NCI-H1417 (cell line): ENCODE measurements at places on chromosomes 1 and 21.
A peak's percentile ranks its signal among the peaks of the same experiment; 100 is the strongest.

DNA sequence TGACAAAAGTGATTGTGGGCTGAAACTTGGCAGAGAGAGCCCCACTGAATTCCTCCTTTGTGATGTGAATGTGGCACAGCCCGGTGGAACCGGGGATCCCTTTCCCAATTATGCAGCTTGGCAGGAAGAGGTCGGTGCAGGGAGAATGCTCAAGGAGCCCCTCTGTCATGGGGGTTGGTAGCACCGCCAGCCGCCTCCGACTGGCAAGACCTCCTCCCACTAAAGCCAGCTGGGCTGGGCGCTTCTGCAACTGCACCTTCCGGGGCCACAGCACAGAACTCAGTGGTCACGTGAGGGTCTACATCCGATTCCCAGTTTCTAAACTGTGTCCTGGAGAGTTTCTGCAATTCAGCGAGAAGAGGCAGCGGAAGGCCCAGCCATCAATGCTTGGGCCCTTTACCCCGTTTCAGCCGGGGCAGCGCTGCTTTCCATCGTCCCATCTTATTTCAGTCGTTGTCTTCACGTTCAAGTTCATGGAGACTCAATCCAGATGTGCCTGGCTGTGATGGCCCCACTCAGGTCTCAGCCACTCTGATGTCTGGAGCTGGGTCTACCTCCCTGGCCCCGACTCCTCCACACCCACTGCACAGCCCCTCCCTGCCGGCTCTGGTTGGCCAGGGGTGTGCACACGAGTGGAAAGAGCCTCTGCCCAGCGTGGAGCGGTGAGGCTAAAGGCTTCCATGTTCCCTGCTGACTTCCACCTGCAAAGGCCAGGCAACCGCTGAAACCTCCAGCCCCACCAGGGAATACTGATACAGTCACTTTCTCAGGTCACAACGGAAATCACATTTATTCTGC is 39.8 kb upstream of the FHAD1 start:
- no peak for DNase-seq

- DNase-seq = no peak
Observed at GRCh38 chr21:37159053-37159776, 86.2 kb downstream of the TTC3 start.

- DNase-seq = no peak
Observed at GRCh38 chr1:34353409-34353808, 176.7 kb downstream of the C1orf94 start.

DNA sequence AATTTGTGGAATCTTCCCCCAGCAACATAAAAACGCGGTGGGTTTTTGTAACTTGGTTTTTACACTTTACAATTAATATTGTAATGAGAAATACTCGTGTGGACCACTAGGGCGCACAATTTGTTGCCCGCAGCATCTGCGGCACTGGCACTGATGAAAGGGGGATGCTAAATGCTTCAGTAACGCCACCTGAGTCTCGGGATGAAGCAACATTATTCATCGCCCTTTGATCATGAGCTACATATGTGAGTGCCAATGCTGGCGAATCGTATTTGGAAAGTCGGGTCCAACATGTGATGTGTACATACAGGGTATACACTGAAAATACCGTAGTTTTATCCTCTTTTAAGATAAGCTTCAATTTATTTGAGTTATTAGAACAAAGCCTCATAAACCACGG is 34.2 kb upstream of the COX20 start:
- no peak for DNase-seq

- DNase-seq = no peak
Observed at GRCh38 chr1:79524126-79524525, 517.6 kb upstream of the ADGRL4 start.

DNA sequence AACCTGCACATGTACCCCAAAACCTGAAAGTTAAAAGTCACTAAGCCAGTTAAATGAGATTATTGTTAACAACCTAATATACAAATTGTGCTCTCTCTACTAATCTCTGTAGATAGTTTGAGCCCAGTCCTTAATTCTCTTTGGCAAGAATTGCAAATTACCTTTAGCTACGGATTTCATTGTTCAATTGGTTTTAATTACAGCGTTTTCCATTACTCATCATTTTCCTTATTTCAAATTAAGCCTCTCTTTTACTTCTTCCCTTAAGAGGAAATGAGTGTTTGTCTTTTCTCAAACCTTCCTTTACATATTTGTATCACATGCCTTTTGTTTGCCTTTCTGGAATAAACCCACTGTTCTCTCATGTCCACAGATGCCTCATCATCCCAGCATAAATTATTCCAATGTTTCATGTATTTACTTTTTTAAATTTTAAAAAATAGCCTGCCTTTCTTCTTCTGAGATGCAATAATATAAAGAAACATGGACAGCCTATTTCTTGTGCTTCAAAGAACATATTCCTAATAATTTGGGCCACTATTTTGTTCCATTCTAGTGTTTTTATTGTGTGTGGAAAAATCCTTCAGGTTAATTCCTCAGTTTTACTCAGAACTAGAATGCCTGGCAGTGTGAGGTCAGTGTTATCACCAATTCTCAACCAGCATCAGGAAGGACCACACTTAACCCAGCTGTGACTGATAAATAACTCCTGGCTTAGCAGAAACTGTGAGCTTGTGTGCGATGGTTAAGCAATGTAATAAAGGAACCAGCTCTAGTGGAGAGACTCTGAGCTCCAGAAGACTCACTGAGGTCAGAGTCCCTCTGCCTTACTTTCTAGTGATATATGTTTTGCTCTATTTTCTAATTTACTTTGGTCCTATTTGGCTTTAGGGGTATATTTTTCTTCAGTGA is 600.5 kb downstream of the LTN1 start:
- DNase-seq = peak; percentile 44

DNA sequence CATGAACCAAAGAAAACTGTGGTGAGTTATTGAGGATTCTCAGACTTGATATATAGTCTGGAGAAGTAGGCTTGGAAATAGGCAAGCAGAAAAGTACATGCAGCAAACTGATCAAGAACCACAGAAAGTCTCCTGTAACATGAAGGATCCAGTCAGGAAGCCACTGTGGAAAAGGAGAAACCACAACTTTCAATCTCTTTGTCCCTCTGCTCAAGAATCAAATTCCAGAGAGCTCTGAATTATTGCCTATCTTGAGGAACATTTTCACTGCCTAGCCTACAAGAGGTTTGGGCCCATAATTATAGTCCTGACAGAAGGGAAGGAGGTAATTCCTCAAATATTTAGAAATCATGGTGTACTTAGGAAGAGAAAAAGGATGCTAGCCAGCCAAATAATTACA is 43.0 kb upstream of the ADAMTS1 start:
- DNase-seq = no peak

DNA sequence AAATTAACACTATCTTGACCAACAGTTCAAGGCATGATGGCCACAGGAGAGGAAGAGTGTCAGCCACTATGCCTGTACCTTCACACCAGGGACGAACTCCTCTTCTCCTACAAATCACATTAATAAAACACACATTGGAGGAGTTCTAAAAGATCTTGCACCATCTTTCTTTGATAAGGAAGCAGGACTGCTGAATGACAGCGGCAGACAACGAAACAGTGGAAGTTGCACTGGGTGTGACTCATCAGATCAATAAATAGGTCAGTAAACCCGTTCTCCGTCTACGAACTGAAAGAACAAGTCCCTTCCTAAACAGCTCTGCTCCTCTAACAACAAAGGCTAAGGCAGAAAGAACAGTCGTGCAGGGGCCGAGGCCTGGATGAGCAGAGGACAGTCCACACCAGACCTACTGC is 23.1 kb downstream of the UBE2G2 start:
- DNase-seq = no peak

GRCh38 chr1:203088441-203088840 is 2.6 kb upstream of the MYOG start:
- DNase-seq = no peak

DNA sequence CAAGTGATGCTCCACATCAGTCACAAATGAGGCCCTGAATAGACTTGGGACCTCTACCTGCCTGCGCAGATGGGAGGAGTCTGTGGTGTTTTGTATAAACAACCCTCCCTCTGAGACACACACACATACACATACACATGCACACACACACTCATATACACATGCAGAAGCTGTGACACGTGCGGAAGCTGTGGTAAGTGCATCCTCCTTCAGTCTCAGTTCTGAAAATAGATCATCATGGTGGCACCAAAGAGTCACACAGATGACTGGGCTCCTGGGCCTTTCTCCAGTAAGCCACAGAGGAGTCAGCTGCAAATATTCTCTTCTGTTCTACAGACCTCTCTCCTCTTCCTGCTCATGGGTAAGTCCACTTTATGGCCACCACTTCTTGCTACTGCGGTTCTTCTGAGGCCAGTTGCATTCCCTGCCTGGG is at the start of gene LY9:
Gene LY9 (plus strand): TSS at position 224 of the 433 bp plus-strand sequence. CDS start 14 bp downstream, at position 238.
- DNase-seq = no peak

- no peak for DNase-seq
Observed at GRCh38 chr1:180851995-180852887, 60.5 kb upstream of the KIAA1614 start.

GRCh38 chr1:17873007-17873675 is 118.0 kb downstream of the ACTL8 start:
- DNase-seq = no peak

- no peak for DNase-seq
Observed at GRCh38 chr1:12359359-12360133, 129.7 kb downstream of the VPS13D start.

DNA sequence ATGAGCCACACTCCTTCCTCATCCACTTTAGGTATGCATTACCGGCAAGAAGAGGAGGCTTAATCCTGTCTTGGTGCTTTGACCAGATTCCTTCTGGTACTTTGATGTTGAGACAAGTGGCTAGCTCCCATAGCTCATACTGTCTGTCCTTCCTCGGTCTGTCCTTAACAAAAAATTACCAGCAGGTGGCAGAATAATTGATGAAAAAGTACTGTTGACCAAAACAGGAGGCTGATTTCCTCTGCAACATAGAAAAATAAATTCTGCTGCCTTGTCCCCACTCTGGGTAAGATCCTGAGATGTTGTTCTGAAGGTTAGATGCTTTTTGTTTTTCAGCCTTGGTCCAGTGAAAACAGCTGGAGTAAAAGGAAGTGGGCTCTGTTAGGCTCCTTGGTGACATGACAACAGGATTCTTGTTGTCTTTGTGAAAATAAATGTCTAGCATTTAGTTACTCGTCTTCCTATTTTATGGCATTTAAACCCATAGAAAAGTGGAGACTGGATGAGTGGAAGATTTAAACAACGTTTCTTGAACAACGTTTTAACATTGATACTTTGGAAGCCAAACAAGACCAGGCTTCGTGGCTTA is 11.2 kb upstream of the HJV start:
- DNase-seq = peak; percentile 77

GRCh38 chr1:36083219-36083618 is 675 bp upstream of the TEKT2 start:
- DNase-seq = no peak

GRCh38 chr1:200343874-200344273 is 66.0 kb downstream of the ZNF281 start:
- no peak for DNase-seq

- DNase-seq = no peak
Observed at GRCh38 chr1:206570529-206570928, 41.7 kb downstream of the EIF2D start.

DNA sequence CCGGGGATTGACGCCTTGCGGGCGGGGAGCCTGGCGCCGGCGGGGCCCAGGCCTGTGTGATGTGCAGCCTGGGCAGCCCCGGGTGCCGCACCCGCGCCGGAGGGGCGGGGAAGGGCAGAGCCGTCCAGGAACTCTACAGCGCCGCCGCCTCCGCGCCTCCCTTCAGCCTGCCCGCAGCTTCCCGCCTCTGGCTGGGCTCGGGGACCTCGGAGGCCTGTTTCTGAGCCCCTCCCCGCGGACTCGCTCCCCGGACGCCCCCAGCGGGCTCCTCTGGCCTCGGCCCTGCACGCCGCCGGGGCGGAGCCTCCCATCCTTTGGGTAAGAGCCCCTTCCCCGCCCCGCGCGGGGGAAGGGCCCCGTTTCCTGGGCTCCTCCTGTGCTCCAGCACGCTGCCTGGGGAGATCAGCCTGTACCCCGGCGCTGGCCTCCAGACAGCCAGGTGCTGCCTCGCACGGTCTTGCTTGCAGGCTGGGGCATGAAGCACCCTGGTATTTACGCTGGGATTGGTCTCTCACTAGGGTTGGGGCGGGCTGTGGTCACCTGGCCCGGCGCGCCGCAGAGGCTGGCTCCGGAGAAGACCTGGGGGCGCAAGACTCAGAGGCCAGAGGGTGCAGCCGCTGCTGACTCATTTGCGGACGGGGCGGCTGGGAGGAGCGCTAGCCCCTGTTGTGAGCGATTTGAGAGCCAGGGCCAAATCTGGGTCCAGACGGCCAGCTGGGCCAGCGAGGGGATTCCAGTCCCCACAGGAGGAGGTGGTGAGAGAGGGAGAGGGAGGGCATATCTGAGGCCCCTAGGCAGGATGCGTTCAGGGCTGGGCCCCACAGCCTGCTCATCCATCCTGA is 5.7 kb upstream of the ACOT11 start:
- peak; percentile 71 for DNase-seq

DNA sequence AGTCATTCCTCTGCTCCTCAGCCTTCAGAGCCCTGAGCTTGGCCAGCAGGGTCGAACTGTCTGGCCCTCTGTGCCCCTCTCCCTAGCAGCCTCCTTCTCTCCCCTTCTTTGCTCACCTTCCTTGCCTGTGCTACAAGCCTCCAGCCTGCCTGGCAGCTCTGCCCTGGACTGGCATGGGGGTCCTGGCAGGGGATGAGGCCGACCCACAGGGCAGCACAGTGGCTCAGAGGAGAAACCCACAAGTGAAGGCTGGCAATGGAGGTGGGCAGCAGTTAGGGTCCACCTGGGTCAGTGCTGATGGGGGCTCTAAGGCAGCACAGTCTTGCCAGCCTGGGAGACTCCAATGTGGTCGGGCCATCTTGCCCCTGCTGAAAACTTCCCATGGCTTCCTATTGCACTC is 274.2 kb downstream of the GRIK3 start:
- DNase-seq = no peak

DNA sequence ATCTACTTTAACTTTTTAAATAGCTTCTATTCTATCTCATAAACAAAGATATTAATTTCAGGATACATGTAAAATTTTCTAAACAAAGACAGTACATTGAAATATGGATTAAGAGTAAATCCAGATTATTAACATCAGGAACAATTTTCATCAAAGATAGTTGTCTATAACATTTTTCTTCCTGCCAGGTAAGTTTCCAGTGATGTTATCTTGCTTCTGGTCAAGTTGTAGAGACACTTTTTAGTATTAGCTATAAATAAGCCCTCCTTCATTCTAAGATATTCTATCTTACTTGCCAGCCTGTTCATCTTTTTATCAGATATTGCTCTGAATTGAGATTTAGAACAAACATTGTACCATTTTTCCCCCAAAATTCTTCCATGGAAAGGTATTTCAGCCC is 94.4 kb upstream of the KCTD3 start:
- DNase-seq = no peak

GRCh38 chr1:239269706-239270105 is 116.7 kb upstream of the CHRM3 start:
- no peak for DNase-seq

GRCh38 chr1:243508303-243508713 is 252.5 kb downstream of the SDCCAG8 start:
- DNase-seq = no peak

- peak; percentile 2 for DNase-seq
Observed at GRCh38 chr1:194833111-194833510, 1646.7 kb upstream of the B3GALT2 start.

- DNase-seq = no peak
Observed at GRCh38 chr1:152906023-152906565, 2.3 kb upstream of the IVL start.
